Cerebellum (tissue), 4 donors: ENCODE measurements at places on chromosomes 13 and 19.
A peak's percentile ranks its signal among the peaks of the same experiment; 100 is the strongest.

GRCh38 chr19:2186071-2186846 lies 22.5 kb downstream of the DOT1L start:
- peak; percentile 72 for DNase-seq

GRCh38 chr13:76969488-76970365 lies 21.4 kb downstream of the ACOD1 start:
- no peak for DNase-seq

GRCh38 chr13:76533251-76533650 lies 353.0 kb downstream of the KCTD12 start:
- no peak for DNase-seq

GRCh38 chr19:47227352-47228167 lies 3.4 kb downstream of the BBC3 start:
- DNase-seq: peak; percentile 32

- no peak for DNase-seq
Measured at GRCh38 chr13:26477681-26478080, 79.8 kb upstream of the WASF3 start.

GRCh38 chr13:109870274-109870673 lies 83.9 kb upstream of the IRS2 start:
- no peak for DNase-seq

DNA sequence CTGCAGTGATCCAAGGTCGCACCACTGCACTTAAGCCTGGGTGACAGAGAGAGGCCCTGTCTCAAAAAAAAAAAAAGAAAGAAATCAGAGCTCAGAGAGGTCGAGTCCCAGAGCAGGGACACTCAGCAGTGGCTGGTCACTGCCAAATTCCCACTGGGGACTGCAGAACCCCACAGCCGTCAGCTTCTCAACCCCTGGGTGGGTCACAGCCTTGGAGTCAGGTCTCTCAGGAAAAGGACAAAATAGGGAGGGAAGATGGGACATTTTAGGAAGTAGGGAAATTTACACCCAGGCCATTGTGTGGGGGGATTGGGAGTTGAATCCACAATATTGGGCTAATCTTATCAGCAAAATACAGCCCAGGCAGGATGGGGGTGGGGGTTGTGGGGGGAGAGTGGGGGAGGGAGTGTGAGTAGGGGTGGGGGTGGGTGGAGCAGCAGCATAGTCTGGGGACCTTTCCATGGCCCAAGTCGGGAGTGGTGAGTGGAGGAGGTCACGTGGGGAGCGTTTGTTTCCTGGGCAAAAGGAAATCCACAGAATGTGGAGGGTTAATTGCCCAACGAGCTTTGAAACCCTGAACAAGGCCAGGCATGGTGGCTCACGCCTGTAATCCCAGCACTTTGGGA lies 5.0 kb upstream of the CCDC194 start:
- DNase-seq: no peak

- DNase-seq: peak; percentile 84
Measured at GRCh38 chr19:16067205-16067938, 8.9 kb upstream of the TPM4 start.

DNA sequence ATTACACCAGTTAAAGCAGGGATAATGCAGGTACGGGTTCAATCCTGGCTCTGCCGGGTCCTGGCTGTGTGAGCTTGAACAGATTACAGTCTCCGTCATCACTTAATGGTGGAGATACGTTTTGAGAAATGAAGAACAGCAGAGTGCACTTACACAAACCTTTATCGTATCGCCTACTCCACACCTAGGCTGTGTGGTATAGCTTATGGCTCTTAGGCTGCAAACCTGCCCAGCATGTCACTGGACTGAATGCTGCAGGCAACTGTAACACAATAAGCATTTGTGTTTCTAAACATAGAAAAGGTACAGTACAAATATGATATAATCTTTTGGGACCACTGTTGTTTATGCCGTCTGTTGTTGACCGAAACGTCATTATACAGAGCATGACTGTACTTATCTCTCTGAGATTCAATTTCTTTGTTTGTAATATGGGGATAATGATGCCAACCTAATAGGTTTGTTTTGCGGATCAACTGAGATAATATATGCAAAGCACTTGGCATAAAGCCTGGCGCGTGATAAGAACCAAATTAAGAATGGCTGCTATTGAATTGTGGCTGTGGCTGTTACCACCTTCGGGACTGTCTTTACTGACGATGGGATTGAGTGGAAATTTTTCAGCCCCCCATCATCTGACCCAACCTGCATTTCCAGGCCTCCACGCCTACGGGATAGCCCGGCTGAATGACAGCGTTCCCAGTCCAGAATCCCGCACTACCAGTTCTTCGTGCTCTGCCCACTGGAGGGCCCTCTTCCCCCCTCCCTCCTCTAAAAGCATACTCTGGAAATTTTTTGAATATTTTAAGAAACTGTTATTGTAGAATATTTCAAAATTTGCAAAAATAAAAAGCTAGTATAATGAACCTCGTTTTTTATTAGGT lies 11.2 kb downstream of the KRTDAP start:
- no peak for DNase-seq

DNA sequence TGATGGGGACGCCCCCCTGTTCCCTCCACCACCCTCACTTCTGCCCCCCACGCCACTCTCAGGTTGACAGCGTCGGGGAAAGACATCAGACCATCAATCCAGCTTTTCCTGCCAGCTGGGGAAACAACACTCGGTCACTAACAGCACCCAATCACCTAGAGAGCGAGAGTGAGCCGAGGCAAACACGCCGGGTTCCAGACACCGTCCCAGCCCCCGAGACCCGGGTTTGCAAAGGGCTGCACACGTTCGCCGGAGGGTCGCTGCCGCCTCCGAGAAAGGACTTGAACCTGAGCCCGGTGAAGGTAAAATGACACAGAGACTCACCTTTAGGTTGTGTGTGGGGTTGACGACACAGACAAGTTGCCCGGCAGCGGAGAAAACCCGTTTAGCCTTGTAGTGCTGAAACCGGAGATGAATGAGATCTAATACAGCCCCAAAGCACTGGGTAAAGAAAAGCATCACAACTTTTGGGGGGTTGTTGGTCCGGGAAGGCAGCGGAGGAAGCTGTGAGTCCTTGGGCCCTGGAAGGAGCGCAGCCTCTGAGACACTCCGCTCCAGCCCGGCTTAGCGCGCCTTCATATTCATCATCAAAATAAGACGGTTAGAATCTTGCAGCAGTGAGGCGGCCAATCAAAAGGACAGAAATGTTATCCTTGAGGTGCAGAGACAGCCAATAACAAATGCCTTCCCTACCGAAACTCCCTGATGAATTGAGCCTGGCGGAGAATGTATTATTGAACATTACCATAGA lies at the start of gene SIAH3:
TSS of gene SIAH3 (minus strand) at position 583 of the 751 bp plus-strand sequence. CDS start at position 459, 124 bp downstream.
- DNase-seq: no peak
